ENCODE measurements at places on chromosomes 7 and 10. TPM values are rescaled to one million over a fixed set of nuclear protein-coding genes. Genes with fewer than 3 reads are reported as not detected.

DNA sequence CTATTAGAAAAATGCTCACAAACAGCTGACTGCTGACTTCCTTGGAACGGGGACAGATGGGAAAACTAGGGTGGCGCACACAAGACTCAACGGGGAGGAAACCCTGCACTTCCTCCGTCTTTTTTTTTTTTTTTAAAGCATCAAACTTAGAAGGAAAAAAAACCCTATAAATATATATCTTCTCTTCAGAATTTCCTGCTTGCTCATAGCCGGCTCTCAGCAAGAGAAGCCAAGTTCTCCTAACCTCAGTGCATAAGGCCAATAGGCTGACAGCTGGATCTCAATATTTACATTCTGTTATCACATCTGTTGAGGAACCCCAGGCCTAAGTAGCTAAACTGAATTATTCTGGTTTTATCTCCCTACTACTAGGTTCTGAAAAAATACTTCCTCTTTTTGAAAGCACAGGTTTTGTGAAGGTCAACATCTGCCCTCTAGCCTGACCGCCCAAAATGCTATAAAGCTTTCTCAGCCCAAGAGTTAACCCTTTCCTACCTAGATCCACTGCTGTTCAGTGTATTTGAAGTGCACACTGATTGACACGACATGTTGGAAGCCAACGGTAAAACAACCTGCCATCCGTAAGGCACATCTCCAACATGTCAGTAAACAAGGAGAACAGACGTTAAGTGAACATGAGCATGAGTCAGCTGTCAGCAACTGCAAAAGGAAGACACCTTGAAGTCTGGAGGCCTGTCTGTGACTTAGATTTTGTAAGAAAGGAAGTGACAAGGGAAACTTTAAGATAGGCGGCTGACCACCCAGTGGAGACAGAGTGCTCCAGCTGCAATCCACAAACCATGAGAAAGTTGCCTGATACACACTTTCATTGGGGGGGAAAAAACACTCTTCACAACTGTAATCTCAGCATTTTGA is 83.8 kb downstream of the EBLN1 start:
- H3K36me3 ChIP-seq = peaks cover 4% of the 10 kb centered on the region
- no peak overlapping the region for H3K27ac ChIP-seq
- DNase-seq = no peak

Gene LDB3
- not detected for total RNA-seq

Gene FKBP6
- total RNA-seq = not detected

GRCh38 chr10:86867149-86867548 is 90.3 kb downstream of the MMRN2 start:
- peaks cover 17% of the 10 kb centered on the region for H3K4me1 ChIP-seq
- H3K27ac ChIP-seq = no peak overlapping the region
- H3K27me3 ChIP-seq = no peaks in the 10 kb centered on the region
- H3K36me3 ChIP-seq = peaks cover 9% of the 10 kb centered on the region

DNA sequence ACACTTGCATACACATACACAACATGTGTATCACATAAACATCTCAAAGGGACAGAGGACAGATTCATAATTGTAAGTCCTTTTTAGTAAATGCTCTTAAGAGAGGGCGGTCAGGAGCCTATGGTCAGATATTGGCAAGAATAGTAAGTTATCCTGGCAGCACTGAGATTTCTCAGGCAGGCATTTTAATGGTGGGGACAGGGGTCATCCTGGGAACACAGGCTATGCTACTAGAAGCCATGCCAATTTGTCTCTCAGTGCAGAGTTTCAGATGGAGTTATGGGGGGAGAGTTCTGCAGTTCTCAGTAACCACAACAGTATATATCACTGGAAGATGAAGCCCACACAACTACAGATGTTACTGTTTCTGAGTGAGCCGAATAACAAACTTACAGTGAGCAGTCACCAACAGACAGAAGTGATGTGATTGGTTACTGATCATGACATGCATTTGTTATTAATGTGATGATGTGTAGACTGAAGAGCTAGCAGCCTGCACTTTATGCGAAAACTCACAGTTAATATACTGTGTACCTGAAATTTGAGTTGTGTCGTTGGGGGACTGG is 16.4 kb downstream of the ZNF487 start:
- no peaks in the 10 kb centered on the region for H3K27me3 ChIP-seq
- H3K4me1 ChIP-seq = peaks cover 38% of the 10 kb centered on the region
- H3K27ac ChIP-seq = peak overlapping the region; percentile 98
- DNase-seq = no peak
- no peaks in the 10 kb centered on the region for H3K36me3 ChIP-seq

GRCh38 chr10:18713077-18713476 is 53.8 kb downstream of the ARL5B start:
- H3K4me1 ChIP-seq = peaks cover 3% of the 10 kb centered on the region
- no peaks in the 10 kb centered on the region for H3K36me3 ChIP-seq
- H3K4me3 ChIP-seq = no peak overlapping the region
- no peak overlapping the region for H3K27ac ChIP-seq
- no peak for DNase-seq
- peaks cover 7% of the 10 kb centered on the region for H3K27me3 ChIP-seq

Gene NOM1
- total RNA-seq = 31.3 TPM

Gene ABCC2
- 3.2 TPM for total RNA-seq

Gene ATP5F1C
- 117 TPM for total RNA-seq

GRCh38 chr7:113267885-113268284 is 149.5 kb upstream of the SMIM30 start:
- no peak for DNase-seq
- no peak overlapping the region for H3K27ac ChIP-seq
- H3K4me1 ChIP-seq = no peaks in the 10 kb centered on the region
- H3K27me3 ChIP-seq = no peaks in the 10 kb centered on the region
- no peak overlapping the region for H3K4me3 ChIP-seq

GRCh38 chr7:11931307-11931706 is 99.3 kb upstream of the THSD7A start:
- no peaks in the 10 kb centered on the region for H3K4me1 ChIP-seq
- DNase-seq = no peak
- no peaks in the 10 kb centered on the region for H3K36me3 ChIP-seq

Gene CPED1
- total RNA-seq = 0.40 TPM

DNA sequence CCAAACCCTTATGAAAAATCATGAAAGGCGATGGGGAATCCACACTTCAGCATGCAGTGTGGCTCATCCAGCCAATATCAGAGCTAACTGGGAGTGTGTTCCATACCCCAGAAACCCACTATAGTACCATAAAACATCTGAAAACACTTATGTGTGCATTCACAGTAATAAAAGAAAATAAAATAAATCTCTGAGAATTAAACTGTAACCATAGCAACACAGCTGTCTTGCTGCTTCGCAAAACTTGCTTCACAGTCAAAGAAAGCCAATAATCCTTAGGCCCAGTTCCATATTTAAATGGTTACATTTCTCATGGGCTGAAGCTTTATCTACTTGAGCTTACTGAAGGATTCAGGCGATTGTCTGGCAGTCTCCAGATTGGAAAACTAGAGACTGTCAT is 19.9 kb upstream of the POLR1F start:
- H3K36me3 ChIP-seq = no peaks in the 10 kb centered on the region
- no peak overlapping the region for H3K4me3 ChIP-seq
- no peak overlapping the region for H3K27ac ChIP-seq
- no peaks in the 10 kb centered on the region for H3K4me1 ChIP-seq
- DNase-seq = no peak

Gene SPDYE11
- total RNA-seq = not detected

Gene SORCS1
- total RNA-seq = not detected

Gene KLLN
- total RNA-seq = 0.55 TPM

- no peak overlapping the region for H3K4me3 ChIP-seq
- no peak overlapping the region for H3K27ac ChIP-seq
- DNase-seq = no peak
- H3K27me3 ChIP-seq = peaks cover 40% of the 10 kb centered on the region
Observed at GRCh38 chr10:78804411-78805032, 264.2 kb upstream of the ZMIZ1 start.

DNA sequence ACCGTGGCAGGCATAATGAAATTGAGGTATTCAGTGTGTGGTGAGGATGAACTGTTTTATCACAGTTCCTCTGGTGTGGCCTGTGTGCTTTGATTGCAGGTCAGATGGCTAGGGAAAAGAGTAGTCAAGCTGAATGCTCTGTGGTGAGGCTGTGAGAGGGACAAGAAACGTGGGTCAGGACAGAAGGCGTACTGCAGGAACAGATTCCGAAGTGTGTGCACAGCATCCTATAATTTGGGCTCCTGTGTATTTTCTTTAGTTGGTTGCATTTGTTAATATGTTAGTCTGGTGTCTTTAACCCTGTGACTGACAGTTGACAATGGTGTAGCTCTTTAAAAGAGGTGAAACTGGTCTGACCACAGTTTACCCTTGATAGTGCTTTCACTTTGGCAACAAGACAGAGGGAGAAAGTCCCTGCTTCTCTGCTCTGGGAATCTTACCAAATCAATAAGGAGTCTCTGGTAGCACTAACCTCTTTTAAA is 76.5 kb downstream of the AUTS2 start:
- DNase-seq = no peak
- no peak overlapping the region for H3K4me3 ChIP-seq
- no peaks in the 10 kb centered on the region for H3K36me3 ChIP-seq
- H3K4me1 ChIP-seq = no peaks in the 10 kb centered on the region
- no peaks in the 10 kb centered on the region for H3K27me3 ChIP-seq

DNA sequence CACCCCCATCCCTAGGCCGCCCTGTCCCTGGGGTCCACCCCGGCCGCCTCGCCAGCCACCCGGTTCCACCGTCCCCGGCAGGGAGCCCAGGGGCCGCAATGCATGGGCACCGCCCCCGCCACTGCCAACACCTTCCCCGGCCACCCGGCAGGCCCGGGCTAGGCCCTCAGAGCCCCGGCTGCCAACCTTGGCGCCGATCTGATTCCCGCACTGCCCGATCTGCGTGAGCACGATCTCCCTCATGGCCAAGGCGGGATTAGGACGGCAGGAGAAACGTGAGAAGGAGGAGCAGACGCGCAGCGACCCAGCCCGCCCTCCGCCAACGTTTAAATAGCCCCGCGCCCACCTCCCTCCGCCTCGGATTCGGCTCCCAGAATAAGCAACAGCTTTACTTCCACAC is at the start of gene TUBB8:
Gene TUBB8, minus strand, starts transcription at position 301 of the 400 bp plus-strand sequence. Its CDS starts 58 bp downstream, at position 243.
- H3K4me3 ChIP-seq = no peak within 1 kb of the TSS
- H3K36me3 ChIP-seq = peaks cover 2% of the 10 kb centered on the region
- H3K27me3 ChIP-seq = peaks cover 26% of the 10 kb centered on the region
- H3K4me1 ChIP-seq = peaks cover 2% of the 10 kb centered on the region
- DNase-seq = no peak
- no peak within 1 kb of the TSS for H3K27ac ChIP-seq

Gene LMOD2
- not detected for total RNA-seq

DNA sequence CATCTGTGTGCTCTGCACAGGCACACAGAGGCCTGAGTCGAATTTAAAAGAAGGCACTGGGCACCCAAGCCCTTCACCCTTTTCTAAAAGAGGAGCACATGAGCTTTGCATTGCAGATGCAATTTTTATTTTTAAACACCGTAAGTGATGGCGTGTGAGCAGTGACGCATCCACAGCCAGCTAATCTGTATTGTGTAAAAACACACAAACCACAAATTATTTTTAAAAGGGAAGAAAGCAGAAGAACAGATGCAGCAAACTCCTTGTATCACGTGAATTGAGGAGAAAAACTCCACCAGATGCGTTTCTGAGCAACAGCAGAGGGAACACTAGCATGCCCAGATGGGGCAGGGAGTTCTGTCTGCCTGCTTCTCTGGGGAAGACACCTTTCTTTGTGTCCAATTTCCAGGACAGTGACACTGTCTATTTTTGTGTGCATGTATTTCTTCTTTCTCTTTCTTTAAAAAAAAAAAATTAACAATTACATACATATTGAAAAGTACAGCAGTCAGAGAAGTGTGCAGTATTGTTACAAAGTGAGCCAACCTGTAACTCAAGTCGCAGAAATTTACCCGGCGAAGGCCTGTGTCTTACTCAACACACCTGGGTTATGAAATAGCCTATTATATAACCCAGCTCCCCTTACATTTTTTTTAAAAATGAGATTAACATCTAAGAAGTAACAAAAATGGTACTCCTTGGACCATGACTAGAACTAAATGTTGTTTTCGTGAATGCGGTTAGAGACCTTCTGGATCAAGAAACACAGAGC is 39.2 kb downstream of the EEPD1 start:
- no peak for DNase-seq
- peak overlapping the region; percentile 75 for H3K27ac ChIP-seq
- no peaks in the 10 kb centered on the region for H3K27me3 ChIP-seq
- H3K4me1 ChIP-seq = peaks cover 11% of the 10 kb centered on the region
- H3K4me3 ChIP-seq = no peak overlapping the region

- DNase-seq = no peak
- no peak overlapping the region for H3K27ac ChIP-seq
- no peaks in the 10 kb centered on the region for H3K27me3 ChIP-seq
- no peak overlapping the region for H3K4me3 ChIP-seq
- no peaks in the 10 kb centered on the region for H3K36me3 ChIP-seq
- H3K4me1 ChIP-seq = no peaks in the 10 kb centered on the region
Observed at GRCh38 chr7:81079746-81080145, 160.9 kb upstream of the SEMA3C start.

Gene STEAP4
- 0.10 TPM for total RNA-seq

DNA sequence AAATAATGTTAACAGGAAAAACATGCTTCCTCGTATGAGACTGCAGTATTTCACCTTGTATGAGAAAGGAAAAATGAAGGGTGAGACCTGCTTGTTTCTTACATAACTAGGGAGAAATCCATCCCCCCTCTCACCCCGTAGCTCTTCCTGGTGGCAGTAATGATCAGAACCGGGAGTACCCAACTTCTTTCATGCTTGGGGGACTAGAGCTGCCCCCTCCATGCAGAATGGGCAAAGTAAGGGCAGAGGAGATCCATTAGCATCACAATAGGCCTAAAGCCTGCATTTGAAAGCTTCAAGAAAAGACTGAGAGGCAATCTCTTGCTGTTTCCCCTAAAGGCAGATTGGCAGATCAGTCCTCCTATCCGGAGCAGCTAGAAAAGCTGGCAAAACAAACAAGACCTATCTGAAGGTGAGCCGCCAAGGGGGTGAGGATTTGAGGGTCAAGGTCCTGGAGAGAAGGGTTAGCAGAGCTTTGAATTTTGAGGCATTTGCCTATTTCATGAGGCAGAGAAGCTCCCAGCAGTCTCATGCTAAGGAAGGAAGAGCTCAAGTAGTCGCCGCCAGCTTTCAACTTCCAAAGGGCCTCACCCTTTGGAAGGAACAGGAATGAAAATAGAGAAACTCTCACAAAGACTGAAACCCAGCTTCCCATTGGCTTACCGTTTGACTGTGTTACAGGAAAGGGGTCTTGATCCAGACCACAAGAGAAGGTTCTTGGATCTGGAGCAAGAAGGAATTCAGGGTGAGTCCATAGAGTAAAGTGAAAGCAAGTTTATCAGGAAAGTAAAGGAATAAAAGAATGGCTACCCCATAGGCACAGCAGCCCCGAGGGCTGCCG is 36.2 kb downstream of the BAG3 start:
- no peak overlapping the region for H3K27ac ChIP-seq
- H3K4me3 ChIP-seq = peak overlapping the region; percentile 71
- no peak for DNase-seq
- no peaks in the 10 kb centered on the region for H3K36me3 ChIP-seq

GRCh38 chr10:63522277-63522687 is 1.1 kb downstream of the REEP3 start:
- no peaks in the 10 kb centered on the region for H3K27me3 ChIP-seq
- peak overlapping the region; percentile 96 for H3K27ac ChIP-seq
- DNase-seq = no peak
- peak overlapping the region; percentile 93 for H3K4me3 ChIP-seq
- H3K4me1 ChIP-seq = peaks cover 43% of the 10 kb centered on the region
- H3K36me3 ChIP-seq = peaks cover 2% of the 10 kb centered on the region

GRCh38 chr7:112080978-112081377 is 125.2 kb downstream of the DOCK4 start:
- peaks cover 33% of the 10 kb centered on the region for H3K27me3 ChIP-seq
- H3K27ac ChIP-seq = no peak overlapping the region
- peaks cover 6% of the 10 kb centered on the region for H3K4me1 ChIP-seq
- H3K36me3 ChIP-seq = no peaks in the 10 kb centered on the region
- no peak for DNase-seq

Gene ADAM22
- total RNA-seq = 3.0 TPM

Gene ADARB2
- 0.18 TPM for total RNA-seq

Gene FAM237B
- not detected for total RNA-seq
